ENCODE measurements at places on chromosomes 2 and 18.

DNA sequence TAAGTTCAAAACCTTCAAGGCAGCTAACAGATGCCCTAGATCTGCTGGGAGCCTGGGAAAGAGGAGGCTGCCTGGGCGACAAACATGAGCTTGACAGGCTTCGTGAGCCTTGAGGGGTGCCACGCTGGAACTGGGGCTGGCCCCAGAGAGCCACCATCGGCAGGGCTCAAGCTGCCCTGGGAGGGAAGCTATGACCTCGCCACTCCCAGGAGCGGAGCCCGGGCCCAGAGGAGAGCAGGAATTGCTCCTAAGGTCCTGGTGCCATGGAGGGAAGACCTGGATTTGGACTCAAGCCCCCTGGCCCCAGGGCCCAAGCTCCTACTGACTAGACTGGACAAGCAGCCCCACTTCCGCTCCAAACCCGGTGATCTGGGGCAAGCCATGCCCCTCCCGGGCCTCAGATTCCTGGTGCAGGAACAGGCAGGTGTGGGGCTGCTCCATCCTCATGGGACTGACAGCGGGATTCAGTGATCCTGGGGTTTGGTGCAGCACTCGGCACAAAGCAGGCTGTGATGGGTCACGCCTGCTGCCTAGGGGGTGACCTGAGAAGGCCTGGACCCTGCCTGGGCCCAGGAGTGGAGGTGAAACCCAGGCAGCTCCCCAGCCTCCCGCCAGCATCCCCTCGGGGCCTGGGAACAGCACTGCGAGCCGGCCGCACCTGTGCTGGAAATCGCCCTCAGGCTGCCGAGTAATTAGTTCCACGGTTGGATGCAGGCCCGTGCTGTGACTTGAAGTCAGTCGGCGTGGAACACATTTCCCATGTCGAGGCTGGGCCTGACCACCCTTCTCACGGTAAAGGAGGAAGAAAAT is 246.9 kb downstream of the NDUFA10 start:
- no peak for DNase-seq

- no peak for DNase-seq
Observed at GRCh38 chr2:26305540-26305939, 40.4 kb upstream of the SELENOI start.

DNA sequence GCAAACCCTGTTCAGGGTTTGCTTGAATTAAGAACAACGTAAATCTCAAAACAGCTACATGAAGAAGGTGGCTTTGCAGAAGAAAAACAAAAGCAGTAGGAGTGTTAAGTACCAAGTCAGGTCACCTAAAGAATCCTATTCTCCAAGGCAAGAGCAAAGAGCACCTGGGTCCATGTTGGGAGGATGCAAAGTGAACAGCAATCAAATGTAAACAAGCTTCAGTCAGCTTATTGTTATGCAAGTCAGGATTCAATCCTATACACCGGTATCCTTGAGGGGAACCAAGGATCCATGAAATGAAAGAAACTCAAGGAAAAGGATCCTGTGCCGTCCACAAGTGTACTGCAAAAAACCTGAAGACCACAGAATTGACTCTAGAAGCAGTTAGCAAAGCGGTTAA is 261.0 kb upstream of the DDX18 start:
- no peak for DNase-seq

- DNase-seq = peak; percentile 20
Observed at GRCh38 chr18:44828080-44828479, 147.4 kb downstream of the SETBP1 start.
